Activated T-helper 1 cell treated with anti-CD3 and anti-CD28 coated beads, Interleukin-2, amount 50 U/mL, for 16 hours (primary cell): ENCODE measurements at places on chromosomes 16 and 17.
A peak's percentile ranks its signal among the peaks of the same experiment; 100 is the strongest.

- DNase-seq: no peak
Observed at GRCh38 chr17:20315821-20316220, 151.5 kb downstream of the LGALS9B start.

- DNase-seq: no peak
Observed at GRCh38 chr16:64704386-64704785, 417.5 kb downstream of the CDH11 start.

DNA sequence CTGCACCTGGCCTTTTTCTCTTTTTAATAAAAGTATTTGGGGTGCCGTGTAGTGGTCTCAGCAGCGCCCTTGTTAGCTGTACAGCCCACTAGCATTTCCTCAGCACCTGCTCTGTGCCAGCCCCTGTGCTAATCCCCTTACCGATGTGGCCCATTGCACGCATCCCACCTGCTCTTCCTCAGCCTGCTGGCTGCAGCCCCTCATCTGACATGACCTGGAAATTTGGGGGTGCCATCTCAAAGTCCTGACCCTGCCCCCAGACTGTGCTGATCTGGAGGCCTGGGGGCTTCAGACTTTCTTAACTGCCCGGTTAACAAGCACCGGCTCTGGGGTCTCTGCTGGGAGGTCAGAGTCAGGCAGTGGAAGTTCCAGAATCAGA, 10.4 kb downstream of the GPRC5C start:
- DNase-seq: no peak

DNA sequence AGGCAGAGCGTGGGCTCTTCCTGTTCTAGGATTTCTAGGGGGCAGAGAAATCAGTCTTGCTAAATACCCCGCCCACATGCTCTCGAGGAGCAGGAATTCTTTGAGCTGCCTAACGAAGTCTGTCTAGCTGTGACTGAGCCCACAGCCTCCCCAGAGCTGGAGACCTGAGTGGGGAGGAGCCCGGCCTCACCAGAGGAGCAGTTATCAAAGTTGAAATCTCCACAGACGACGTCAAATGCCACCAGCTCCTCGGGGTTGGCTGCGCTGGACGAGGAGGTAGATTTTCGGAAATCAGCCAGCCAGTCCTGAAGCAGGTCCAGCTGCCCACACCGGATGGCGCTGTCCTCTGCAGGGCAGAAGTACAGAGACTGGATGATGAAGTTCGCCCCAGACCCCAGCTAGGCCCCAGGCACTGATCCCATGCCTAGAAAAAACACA, 53.8 kb downstream of the PRMT7 start:
- no peak for DNase-seq

DNA sequence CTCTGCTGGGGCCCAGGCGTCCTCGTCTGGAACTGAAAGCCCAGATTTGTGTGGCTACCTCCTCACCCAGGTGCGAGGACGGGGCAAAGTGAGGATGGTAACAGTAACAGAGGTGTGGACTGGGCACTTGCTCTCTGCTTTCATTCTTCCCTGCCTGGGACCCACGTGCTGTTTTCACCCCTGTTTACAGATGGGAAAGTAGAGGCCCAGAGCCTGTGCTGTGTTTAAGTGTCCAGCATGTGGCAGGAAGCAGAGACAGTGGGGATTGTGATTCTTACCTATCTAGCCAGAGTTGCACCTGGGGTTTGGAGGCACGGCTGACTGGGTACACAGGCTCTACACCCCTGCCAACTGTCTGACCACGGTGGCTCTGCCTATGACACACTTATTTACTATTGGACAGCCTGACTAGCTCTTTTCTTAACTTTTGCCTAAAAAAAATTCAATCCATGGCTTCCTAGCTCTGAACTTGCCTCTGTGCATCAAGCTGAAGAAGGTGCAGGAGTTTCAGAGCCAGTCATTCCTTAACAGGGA, 155.4 kb downstream of the CLEC16A start:
- DNase-seq: no peak

DNA sequence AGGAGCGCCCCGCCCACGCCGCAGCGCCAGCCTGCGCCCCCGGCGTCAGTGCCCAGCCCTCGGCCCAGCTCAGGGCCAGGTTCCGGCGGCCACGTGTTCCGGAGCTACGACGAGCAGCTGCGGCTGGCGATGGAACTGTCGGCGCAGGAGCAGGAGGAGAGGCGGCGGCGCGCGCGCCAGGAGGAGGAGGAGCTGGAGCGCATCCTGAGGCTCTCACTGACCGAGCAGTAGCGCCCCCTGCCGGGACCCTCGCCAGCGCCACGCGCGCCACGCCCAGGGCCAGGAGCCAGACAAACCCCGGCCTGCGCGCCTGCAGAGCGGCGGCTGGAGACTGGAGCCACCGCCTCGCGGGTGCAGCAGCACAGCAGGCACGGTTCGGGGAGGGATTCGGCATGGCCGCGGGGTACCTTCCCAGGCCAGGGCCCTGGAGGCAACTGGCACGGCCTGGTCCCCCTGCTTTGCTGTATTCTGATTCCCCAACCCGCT, 9.3 kb downstream of the CORO6 start:
- peak; percentile 89 for DNase-seq

DNA sequence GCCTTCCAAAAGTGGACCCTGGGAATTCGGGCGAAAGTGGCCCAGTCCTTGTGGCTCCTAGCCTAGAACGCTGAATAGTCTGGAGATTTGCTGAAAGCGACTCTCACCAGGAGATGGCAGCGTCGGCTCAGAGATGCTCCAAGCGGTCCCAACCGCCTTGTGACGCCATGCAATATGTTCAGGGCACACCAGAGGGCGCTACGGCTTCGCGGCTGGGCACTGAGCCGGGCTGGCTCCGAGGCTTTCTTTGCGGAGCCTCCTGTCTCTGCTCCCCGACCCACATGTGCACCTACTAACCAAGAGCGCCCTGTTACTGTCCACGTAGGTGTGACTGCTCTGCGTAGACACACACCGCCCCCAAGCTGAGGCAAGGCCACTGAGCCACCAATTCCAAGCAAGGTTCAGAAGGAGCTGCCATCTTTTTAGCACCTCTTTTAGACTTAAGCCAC, 36.9 kb downstream of the SYCE1L start:
- DNase-seq: peak; percentile 78

GRCh38 chr16:17304106-17304490, 166.7 kb downstream of the XYLT1 start:
- no peak for DNase-seq

- no peak for DNase-seq
Observed at GRCh38 chr17:310111-311010, 42.2 kb downstream of the RPH3AL start.

DNA sequence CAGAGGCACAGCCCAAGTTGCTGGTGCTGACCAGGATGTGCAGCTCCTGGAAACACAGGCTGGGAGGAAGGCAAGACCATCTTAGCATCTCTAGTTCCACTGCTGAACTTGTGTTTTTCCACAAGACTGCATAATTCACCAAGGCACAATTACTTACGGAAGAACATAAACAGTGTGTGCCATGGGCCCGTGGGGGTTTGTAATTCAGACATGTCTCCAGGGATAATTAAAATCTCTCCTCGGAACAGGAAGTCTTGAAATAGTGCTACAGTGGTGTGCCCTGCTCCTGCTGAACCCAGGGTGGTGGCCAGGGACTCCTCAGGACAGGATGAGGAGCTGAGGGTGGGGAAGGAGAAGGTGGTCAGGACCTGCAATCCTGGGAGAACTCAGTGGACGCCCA, 188.2 kb downstream of the CCT6B start:
- no peak for DNase-seq

DNA sequence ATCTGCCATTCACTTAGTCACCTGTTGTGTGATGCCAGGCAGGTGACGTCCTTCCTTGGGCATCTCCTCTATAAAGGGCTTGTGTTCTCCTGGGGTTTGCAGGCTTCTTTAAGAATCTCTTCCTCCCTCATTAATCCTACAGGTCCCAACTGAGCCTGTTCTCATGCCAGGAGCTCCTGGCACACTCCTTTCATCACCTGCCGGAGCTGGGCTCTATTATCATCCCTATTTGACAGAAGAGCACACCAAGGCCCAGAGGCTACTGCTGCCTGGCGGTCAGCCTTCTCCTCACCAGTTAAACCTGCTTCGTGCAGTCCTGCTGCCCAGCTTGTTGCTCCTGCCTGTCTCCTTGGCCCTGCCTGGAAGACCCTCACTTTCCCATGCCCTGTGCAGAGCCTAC, 51.2 kb downstream of the RAI1 start:
- DNase-seq: no peak

DNA sequence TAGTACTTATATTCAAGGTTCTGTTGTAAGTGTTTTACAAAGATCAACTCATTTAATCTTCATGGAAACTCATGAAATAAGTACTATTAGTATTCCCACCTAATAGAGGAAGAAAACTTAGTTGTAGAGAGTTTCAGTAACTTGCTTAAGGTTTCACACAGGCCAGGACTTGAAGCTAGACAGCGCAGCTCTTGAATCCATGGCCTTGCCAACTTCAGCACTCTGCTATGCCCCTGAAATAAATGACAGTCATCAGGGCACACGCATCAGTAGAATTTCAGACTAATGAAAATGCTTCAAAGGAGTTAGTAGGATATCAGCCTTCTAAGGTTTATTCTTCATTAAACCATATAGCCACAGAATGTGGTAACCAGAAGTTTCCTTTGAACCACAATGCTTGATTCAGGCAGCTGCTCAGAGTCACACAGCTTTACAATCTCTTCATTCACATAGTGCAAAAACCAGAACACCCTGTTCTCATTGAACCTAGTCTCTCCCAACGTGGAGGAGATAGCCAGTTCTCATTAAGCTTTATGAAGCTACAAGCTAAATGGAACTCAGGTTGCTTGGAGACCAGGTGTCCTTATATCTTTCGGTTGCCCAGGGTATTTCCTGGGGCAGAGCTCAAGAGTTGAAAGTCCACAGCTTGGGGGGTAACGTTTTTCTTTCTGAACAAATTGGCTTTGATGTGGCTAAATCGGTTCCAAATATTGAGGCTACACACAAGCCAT, 39.7 kb downstream of the KCNJ2 start:
- DNase-seq: no peak

- DNase-seq: no peak
Observed at GRCh38 chr17:31570231-31570630, 178.8 kb downstream of the RAB11FIP4 start.

DNA sequence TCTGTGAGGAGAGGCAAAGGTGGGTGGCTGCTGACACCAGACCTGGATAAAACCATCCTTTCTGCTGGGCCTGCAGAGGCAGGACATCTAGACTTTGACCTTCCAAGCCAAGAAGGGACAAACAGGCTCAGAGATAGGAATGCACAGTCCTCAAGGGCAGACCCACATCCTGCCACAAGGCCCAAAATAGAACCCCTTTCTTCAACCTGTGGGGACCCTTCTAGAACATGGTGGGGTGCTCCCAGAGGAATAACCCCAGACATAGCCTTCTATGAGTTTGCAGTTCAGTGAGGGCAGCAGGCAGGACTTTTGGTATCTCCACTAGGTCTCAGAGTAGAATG, 3.8 kb upstream of the CBFB start:
- no peak for DNase-seq

- no peak for DNase-seq
Observed at GRCh38 chr17:61467416-61468262, 15.4 kb downstream of the TBX4 start.

GRCh38 chr16:89241187-89242007, 23.9 kb downstream of the ZNF778 start:
- peak; percentile 59 for DNase-seq

- no peak for DNase-seq
Observed at GRCh38 chr17:34412965-34413441, 50.0 kb upstream of the CCL1 start.

- no peak for DNase-seq
Observed at GRCh38 chr16:86707171-86707570, 128.8 kb downstream of the FOXL1 start.

GRCh38 chr16:4726616-4727015, 7.5 kb downstream of the ANKS3 start:
- DNase-seq: no peak

- DNase-seq: no peak
Observed at GRCh38 chr17:3771140-3771539, 29.8 kb downstream of the ITGAE start.
